Retina (tissue), 1 donor: ENCODE measurements at places on chromosomes 4 and X.
A peak's percentile ranks its signal among the peaks of the same experiment; 100 is the strongest.

GRCh38 chr4:10971800-10972401, 287.3 kb upstream of the CLNK start:
- no peak for DNase-seq

- peak; percentile 29 for DNase-seq
Measured at GRCh38 chr4:159946983-159947615, 844.2 kb downstream of the RAPGEF2 start.

DNA sequence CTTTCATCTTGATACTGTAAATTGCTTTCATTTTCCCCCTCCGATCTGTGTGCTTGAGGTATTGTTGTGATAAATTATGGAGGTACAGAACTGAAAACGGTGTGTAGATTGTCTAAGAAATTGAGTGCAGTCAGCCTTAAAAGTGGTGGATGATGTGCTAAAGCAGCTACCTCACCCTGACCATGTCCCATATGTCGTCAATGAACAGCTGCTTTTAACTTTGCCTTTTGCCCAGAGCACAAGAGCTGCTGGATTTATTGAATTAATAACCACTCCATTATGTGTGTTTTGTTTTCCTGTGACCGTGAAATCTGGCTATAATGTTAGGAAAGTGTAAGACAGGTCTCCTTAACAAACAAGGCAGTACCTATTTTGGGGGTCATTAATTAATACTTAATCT, 581.9 kb upstream of the PITX2 start:
- DNase-seq: no peak

GRCh38 chr4:74098427-74098994, 484 bp downstream of the CXCL2 start:
- DNase-seq: peak; percentile 56

- no peak for DNase-seq
Measured at GRCh38 chr4:2732526-2732925, 23.6 kb downstream of the TNIP2 start.

- DNase-seq: peak; percentile 69
Measured at GRCh38 chrX:53281321-53281822, at the start of gene IQSEC2. Gene IQSEC2, minus strand, starts transcription at chrX:53281584.
